ENCODE measurements at places on chromosomes 7 and 10. TPM values are rescaled to one million over a fixed set of nuclear protein-coding genes. Genes with fewer than 3 reads are reported as not detected.

DNA sequence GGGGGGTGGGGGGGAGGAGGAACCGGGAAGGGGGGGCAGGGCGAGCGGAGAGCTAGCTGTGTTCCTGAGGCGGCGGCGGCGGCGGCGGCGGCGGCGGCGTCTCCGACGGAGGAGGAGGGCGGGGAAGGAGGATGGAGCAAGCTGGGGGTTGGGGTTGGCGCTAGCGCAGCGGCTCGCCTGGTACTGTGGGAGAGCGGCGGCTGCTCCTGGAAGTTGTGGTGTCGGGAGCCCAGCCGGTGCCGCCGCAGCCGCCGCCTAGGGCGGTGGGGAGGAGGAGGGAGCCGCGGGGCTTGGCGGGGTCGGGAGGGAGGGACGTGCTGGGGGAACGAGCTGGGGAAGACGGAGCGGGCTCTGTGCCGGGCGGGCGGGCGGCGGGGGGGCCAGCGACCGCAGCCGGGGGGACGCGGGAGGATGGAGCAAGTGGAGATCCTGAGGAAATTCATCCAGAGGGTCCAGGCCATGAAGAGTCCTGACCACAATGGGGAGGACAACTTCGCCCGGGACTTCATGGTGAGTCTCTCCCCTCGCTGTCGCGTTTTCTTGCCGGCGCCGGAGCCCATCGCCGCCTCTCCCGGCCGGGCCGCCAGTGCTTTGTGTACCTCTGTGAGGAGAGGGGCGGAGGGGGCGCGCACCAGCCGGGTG is at the start of gene PTPN12:
Gene PTPN12, plus strand, starts transcription at position 160 of the 642 bp plus-strand sequence. Its CDS starts 252 bp downstream, at position 412.
- peaks cover 11% of the 10 kb centered on the region for H3K4me1 ChIP-seq
- H3K4me3 ChIP-seq, result peak within 1 kb of the TSS; percentile 97
- H3K27ac ChIP-seq, result peak within 1 kb of the TSS; percentile 84
- H3K36me3 ChIP-seq, result no peaks in the 10 kb centered on the region
- DNase-seq, result peak; percentile 77

HEPACAM2 gene
- not detected for total RNA-seq

- no peak overlapping the region for H3K27ac ChIP-seq
- H3K4me3 ChIP-seq, result no peak overlapping the region
- H3K36me3 ChIP-seq, result no peaks in the 10 kb centered on the region
- H3K27me3 ChIP-seq, result no peaks in the 10 kb centered on the region
- H3K4me1 ChIP-seq, result peaks cover 8% of the 10 kb centered on the region
- no peak for DNase-seq
These were observed 216.9 kb upstream of the GLI3 start for GRCh38 chr7:42453931-42454361.

DNA sequence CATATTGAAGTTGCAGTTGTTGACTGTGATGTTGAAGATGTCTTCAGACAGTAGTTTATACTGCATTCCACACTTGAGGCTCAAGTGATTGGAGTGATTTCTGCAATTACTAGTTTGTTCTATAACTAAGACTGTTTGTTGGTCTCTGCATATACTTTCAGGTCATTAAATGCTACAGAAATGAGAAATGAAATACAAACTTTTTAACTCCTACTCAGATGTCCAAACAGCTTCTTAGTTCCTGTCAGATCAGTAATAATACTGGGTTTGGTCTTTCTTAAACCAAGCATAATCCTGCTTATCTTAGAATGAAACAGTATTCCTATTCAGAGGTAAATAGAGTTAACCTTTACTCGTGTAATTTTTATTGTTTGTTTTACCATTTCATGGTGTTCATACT is 115.9 kb downstream of the CCNY start:
- peaks cover 2% of the 10 kb centered on the region for H3K36me3 ChIP-seq
- H3K4me1 ChIP-seq, result peaks cover 44% of the 10 kb centered on the region
- H3K27me3 ChIP-seq, result no peaks in the 10 kb centered on the region
- H3K4me3 ChIP-seq, result no peak overlapping the region

C7orf57 gene
- total RNA-seq, result 0.15 TPM

DNA sequence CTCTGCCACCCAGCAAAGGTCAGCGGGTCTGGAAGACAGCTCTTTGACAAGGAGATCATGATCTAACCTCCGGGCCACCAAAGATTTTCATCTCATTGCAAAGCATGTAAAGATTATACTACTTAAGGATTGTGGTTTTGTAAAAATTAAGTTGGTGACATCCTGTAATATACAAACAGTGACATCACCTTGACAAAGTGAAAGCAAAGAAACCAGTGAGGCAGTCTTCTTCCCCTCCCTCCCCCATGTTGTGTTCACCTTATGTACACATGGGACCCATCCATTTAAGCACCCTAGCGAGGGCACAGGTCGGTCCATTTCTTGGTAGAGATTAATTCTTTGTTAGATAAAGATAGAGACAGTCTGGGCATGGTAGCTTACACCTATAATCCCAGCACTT is 3.9 kb downstream of the MDH2 start:
- no peaks in the 10 kb centered on the region for H3K27me3 ChIP-seq
- DNase-seq, result peak; percentile 58
- H3K4me3 ChIP-seq, result peak overlapping the region; percentile 18
- H3K36me3 ChIP-seq, result peaks cover 29% of the 10 kb centered on the region

DNA sequence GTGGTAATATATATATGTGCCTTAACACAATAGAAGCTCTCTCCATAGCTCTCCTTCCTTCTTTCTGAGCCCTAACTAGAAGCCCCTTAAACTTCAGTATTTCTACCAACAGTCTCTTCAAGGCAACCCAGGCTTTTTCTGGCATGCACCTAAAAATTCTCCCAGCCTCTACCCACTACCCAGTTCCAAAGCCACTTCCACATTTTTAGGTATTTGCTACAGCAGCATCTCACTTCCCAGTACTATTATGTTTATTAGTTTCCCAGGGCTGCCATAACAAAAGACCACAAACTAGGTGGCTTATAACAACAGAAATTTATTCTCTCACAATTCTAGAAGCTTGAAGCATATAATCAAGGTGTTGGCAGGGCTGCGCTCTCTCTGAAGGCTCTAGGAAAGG is 15.7 kb upstream of the TNKS2 start:
- H3K27ac ChIP-seq, result no peak overlapping the region
- H3K4me1 ChIP-seq, result no peaks in the 10 kb centered on the region
- no peak for DNase-seq
- peaks cover 15% of the 10 kb centered on the region for H3K27me3 ChIP-seq
- no peak overlapping the region for H3K4me3 ChIP-seq

DNA sequence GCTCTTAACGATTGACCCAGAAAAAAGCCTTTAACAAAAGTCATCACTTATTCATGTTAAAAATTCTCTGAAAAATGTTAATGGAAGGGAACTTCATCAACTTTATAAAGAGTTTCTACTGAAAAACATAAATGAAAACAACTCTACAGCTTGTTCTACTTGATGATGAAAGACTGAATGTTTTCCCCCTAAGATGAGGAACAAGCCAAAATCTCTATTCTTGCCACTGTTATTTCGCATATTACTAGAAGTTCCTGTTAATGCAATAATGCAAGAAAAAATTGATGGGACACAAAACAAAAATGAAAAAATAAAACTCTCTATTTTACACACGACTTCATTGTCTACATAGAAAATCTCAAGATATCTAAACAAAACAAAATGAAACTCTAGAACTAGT is 249.8 kb upstream of the AKR1E2 start:
- H3K4me1 ChIP-seq, result no peaks in the 10 kb centered on the region
- H3K36me3 ChIP-seq, result no peaks in the 10 kb centered on the region
- no peak overlapping the region for H3K27ac ChIP-seq
- no peak for DNase-seq
- no peak overlapping the region for H3K4me3 ChIP-seq
- H3K27me3 ChIP-seq, result peaks cover 13% of the 10 kb centered on the region

PLEKHS1 gene
- total RNA-seq, result not detected

Data from activated CD8-positive, alpha-beta memory T cell treated with anti-CD3 and anti-CD28 coated beads, Interleukin-2, amount 10 ng/mL, durations not matched to agents 7 days and 5 days (primary cell).